Activated naive CD8-positive, alpha-beta T cell treated with anti-CD3 and anti-CD28 coated beads, Interleukin-2, amount 50 U/mL, for 24 hours (primary cell): ENCODE measurements at places on chromosomes 3 and 15.

DNA sequence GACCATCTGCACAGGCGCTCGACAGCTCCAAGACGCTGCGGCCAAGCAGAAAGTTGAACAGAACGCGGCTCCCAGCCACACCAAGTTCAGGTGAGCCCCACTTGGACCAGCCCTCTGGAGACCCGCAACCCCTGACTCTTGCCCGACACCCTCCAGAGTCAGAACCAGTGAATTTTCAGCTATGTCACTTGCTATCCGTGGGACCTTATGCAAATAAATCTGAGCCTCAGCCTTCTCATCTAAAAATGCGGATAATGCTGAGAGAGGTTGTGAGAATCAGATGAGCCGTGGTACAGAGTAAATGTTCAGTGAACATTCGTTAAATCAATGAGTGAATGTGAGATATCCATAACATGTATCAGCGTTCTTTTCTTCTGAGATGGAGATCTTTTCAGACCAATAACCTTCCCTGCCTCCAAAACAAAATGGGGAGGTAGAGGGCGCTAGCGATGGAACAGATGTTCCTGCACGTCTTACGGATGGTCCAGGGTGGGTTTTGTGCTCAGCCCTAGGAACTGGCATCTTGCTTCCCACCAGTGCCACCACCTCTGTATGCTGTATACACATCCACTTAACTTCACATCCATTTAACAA is 524 bp downstream of the MRPS11 start:
- peak; percentile 24 for DNase-seq

DNA sequence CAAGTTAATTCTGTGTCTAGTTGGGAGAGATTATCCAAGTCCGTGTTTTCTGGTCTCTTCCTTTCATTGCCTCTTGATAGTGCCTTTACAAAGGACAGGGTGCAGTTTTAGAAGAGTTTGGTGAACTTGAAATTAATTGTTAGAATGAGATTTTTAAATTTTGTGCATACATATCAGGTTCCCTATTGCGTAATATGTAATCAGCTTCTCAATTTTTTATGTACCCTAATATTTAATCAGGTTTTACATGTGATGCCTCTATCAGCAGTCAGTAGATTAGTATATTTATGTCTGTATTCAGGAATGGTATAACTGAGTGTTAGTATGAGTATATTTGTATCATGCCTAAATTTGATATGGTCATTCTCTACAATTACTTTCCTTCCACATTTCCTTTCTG is 4.9 kb downstream of the SEC62 start:
- DNase-seq: no peak

GRCh38 chr3:13113346-13114330 is 40.4 kb upstream of the IQSEC1 start:
- no peak for DNase-seq

DNA sequence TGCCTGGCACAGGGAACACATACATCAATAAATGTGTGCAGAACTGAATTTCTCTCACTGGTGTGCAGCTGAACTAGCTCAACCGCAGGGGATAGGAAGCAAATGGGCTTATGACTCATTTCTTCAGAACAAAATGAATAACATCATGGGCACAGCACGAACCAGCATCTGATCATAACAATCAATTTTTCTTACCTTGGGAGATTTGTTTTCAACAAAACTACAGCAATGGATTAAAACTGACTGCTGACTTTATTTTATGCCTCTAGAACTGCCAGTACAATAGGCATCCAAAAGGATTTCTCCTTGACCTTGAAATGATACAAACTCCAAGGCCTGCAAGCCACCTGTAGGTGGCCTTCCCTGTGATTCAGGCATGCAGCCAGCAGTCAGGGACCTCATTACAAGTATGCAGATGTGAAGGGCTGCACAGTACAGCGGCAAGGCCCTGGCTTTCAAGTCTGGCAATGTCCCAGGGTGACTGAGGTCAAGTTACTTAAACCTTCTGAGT is 26.1 kb downstream of the TAMM41 start:
- peak; percentile 16 for DNase-seq

DNA sequence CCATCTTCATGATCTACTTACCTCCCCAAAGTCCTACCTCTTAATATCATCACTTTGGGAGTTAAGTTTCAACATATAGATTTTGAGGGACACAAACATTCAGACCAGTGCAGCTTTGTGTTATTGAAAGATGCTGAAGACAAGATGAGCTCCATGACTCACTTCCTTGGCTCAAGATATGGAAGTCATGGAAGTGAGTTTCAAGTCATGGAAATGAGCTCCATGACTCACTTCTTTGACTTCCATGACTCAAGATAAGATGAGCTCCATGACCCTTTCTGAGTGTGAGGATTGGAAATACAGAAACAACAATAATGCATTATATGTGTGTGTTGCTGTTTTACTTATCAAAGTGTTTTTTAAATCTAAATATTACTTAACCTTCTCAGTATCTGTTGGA is 170.2 kb upstream of the TPRG1 start:
- no peak for DNase-seq

GRCh38 chr15:75554717-75555116 is 24.4 kb downstream of the PTPN9 start:
- DNase-seq: no peak

- DNase-seq: no peak
These were observed 195.1 kb downstream of the UBE3A start for GRCh38 chr15:25243800-25244097.

GRCh38 chr3:27533718-27534573 is 49.8 kb upstream of the SLC4A7 start:
- DNase-seq: no peak

DNA sequence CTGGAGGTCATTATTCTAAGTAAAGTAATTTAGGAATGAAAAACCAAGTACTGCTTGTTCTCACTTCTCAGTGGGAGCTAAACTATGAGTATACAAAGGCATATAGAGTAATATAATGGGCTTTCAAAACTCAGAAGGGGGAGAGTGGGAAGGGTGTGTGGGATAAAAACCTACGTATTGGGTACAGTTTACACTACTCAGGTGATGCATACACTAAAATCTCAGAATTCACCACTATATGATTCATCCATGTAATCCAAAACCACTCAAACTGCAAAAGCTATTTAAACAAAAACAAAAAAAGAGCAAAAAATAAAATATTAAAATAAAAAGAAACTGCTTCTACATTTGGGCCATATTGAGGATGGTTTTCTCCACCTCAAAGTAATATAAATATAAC is 623.3 kb downstream of the NSUN3 start:
- no peak for DNase-seq

- DNase-seq: no peak
These were observed 61.6 kb upstream of the STAC start for GRCh38 chr3:36318621-36319200.

- no peak for DNase-seq
These were observed 22.2 kb upstream of the GOLIM4 start for GRCh38 chr3:168117853-168118313.

- DNase-seq: no peak
These were observed 36.5 kb upstream of the NPHP3 start for GRCh38 chr3:132758740-132759139.
